ENCODE measurements at places on chromosomes 11 and 22.
A peak's percentile ranks its signal among the peaks of the same experiment; 100 is the strongest.

DNA sequence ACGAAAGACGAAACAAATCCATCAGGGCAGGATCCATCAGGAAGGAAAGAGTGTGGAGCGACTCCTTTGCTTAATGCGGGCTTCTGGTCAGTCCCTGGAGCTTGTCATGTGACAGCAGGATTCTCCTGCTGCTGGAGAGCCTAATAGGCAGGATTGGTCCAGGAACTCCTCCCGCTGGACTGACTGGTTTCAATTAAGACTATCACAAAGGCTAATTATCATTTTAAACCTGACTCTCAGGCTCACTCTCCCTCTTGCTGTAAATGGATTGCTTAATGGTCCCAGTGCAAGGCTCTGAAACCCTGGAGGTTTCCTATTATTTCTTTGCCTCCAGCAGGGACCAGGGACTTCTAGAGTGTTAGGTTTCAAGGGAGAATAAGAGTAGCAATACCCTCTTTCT is 493.8 kb downstream of the NTM start:
- no peak for DNase-seq

DNA sequence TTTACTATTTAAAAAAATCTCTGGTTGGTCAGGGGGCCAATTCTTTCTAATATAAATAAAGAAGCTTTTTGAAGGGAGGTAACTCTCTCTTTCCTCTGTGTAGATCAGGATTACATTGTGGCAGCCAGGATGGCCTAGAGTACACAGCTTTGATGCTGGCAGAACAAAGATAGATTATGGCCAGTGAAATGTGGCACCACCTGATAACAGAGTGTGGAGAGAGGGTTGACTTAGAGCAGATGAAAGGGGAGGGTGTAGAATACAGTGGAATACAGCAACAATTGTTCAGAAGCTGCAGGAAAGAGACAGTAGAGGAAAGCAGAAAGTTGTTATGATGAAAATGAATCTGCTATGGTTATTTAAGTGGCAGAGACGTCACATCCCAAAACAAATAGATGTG is 99.0 kb downstream of the FAR1 start:
- no peak for DNase-seq

DNA sequence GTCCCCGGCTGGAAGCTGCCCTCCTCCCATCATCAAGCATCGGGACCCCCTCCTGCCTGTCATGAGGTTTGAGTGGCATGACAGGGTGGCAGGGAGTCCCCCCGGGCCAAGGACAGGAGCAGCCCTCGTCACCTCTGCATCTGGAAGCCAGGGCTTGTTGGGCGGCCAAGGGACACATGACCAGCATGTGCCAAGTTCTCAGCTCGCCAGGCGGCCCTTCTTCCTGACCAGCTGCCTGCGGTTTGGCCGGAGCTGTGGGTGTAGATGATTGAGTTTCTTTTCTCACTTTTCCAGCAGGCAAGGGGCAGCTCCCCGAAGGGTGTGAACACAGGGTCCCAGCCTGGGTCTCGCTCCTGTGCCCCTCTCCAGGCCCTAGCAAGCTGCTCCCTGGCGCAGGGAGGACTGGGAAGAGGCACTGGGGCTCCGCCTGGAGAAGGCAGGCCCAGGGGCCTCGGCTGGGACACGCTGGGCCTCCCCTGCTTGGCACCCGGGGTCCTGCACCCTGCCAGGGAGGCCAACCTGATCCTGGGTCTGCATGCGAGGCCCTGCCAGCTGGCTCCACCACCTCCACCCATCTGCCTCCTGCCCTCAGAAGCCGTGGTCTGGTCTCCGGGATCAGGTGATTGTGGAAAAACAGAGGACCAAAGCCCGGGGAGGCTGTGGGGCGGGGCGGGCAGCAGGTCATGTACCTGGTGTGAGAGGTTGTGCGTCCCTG is 13.4 kb downstream of the ARHGAP8 start:
- no peak for DNase-seq

- DNase-seq: no peak
Measured at GRCh38 chr11:70029115-70029860, 48.8 kb upstream of the ANO1 start.

GRCh38 chr11:100561323-100561722 is 125.8 kb upstream of the ARHGAP42 start:
- no peak for DNase-seq

- no peak for DNase-seq
Measured at GRCh38 chr11:12922418-12922817, 86.7 kb upstream of the RASSF10 start.

DNA sequence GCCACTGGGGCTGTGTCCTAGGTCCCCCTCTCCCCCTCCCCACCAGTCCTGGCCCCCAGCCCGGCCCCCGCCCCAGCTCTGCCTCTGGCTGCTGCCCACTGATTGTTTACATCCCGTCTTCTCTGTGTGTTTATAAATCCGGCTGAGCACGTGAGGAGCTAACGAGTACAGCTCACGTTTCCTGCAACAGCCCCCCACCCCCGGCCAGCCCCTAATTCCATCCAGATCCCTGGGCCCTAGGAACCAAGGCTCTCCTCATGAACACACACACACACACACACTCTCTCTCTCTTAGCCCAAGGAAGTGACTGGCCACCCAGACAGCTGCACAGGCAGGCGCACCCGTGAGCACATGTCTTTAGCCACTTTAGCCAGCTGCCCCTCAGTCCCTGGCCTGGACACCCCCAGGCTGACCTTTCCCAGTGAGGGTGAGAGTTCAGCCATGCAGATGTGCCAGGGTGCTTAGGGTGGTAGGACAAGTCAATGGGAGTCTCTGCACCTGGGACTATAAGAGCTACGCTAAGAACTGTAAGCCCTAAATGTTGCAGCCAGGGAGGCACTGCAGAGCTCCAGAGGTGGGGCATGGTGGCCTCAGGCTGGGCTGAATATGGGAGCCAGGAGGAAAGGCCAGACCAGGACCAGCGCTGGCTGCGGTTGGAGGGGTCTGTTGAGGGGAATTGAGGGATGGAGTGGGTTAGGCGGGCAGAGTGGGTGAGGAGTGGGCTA is 2.9 kb downstream of the CLCF1 start:
- DNase-seq: no peak

GRCh38 chr22:50007057-50007511 is 5.5 kb downstream of the IL17REL start:
- DNase-seq: no peak

GRCh38 chr22:40648386-40648785 is 11.9 kb upstream of the MRTFA start:
- no peak for DNase-seq

DNA sequence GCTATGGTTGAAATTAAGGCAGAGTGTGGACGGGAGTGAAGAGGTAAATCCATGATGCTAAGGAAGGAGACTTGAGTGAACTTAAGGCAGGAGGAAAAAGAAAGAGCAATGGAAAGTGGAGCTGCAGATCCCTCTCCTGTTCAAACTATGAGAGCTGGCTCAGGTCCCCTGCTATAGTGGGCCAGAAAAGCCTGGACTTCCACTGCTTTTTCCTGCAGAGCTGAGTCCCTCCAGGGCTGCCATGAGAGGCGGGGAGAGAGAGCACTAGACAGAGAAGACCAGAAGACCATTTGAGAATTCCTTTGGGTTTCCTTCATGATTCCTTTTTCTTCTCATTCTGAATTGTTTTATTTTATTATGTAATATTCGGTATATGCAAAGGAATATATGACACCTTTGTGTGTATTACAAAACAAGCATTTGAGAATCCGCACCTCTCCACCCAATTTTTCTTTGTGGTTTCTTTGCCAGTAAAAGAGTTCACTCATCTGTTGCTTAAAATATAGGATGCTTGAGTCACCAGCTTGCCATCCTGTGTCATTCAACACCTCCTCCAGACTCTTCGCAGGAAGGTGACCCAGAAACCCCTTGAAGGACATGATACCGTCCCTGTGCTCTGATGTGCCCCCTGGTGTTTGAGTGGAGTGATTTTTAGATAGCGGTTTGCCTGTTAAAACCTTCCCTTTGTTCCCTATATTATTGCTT is 24.4 kb downstream of the SREBF2 start:
- DNase-seq: peak; percentile 62

DNA sequence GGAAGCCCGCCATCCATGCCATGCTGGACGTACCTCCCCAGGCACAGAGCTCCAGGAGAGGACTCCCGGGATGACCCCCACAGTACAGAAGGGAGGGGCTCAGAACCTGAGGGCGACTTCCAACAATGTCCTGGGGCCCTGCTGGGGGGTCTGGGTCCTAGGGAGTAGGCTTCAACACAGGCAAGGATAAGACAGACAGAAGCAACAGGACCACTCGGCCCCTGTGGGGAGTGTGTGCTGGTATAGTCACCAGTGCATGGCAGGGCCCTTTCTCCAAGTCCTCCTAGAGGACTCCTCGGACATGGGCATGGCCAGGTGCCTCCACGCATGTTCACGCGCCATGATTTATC is 16.8 kb downstream of the TTLL12 start:
- DNase-seq: no peak

GRCh38 chr11:19953336-19953735 is 206.9 kb downstream of the DBX1 start:
- no peak for DNase-seq

- peak; percentile 62 for DNase-seq
Measured at GRCh38 chr22:17570851-17571631, 7.7 kb downstream of the SLC25A18 start.

DNA sequence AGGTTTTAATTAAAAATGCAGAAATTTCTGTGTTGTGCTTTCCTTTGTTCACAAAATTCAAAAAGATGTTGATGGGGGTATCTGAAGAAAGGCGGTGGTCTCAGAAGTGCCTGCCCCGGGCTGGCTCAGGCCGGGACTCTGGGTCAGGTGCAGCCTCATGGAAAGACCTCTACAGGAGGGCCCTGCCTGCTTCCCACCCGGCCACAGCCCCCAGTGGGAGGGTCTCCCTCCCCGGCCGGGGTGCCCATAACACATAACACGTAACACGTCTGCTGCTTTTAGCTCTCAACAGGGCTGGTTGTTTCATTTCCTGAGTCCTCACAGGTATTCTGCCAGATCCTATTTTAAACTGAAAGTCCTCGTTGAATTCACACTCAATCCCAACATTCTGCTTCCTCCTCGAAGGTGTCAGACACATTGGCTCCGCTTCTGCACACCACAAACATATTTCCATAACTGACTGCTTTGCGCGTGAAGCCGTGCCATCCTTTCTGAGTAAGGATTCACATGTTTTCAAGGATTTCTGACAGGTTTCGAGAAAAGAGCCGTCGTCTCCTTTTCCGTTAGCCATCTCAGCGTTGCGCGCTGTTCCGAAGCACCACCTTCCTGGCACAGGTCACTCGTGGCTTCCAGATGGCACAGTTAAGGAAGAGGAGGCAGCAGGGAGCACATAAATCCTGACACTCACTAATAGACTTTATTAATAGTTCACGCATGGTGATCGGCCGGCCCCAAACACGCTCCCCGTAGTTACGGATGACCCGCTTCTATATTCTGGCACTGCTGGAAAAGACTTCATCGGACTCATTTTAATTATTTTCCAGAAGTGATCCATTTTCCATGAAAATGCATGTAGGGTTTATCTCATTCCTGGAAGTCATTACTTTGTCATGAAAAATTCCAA is 569.3 kb downstream of the BRD1 start:
- no peak for DNase-seq

GRCh38 chr11:1070594-1071462 is 3.8 kb upstream of the MUC2 start:
- no peak for DNase-seq

DNA sequence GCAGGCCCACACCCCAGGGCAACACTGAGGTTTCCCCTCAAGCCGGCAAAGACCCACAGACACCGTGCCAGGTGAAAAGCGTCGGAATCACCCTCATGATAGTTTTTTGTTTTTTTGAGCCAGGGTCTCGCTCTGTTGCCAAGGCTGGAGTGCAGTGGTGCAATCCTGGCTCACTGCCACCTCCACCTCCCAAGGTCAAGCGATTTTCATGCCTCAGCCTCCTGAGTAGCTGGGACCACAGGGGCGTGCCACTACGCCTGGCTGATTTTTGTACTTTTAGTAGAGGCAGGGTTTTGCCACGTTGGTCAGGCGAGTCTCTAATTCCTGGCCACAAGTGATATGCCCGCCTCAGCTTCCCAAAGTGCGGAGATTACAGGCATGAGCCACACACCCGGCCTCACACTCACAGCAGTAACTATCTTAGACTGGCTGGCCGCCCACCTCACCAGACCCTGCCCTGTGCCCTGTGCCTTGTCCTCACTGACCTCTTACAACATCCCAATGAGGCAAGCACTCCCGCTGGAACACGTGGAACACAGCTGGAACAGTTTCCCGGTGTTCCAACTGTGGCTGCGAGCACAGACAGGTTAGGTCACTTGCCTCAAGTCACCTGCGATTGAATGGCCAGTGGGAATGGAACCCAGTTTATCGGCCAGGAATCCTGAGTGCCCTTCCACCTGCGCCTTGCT is 21.1 kb downstream of the LRRC10B start:
- no peak for DNase-seq

DNA sequence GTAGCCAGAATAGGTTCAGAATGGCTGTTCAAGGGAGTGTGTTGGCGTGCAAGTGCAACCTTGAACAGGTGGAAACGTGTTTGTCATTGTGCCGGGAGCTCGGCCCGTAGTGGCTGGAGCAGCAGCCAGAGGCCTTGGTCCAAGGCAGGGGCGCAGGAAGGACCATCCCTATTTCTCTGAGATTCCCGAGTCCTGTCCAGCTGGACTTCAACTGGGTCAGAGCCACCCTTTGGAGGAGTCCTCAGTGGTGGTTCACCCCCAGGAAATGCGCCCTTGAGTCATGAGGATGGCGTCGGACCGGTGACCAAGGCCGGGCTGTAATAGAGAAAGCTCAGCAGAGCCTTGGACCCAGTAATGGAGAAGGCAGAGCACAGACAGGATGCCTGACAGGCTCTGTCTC is 1402.0 kb downstream of the BRD1 start:
- DNase-seq: no peak
